ENCODE measurements at places on chromosomes 2 and 18.

DNA sequence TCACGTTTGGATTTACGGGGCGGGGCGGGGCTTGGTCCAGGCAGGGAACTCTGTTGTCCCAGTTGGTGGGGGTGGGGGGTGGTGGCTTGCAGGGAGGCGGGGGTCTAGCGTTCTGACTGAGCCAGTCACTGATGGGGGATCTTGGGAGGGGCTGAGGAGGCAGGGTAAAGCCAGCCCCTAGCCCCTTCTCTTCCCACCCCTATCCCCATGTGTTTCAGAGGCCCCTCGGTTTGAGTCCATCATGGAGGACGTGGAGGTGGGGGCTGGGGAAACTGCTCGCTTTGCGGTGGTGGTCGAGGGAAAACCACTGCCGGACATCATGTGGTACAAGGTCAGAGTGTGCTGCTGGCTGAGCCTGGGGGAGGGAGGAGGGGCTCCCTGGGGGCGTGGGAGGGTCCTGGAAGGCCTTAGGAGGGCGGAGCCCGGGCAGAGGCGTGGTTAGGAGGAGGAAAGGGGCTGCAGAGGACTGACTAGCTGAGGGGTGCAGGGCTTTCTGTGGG is 22.0 kb upstream of the GMPPA start:
- no peak for DNase-seq

DNA sequence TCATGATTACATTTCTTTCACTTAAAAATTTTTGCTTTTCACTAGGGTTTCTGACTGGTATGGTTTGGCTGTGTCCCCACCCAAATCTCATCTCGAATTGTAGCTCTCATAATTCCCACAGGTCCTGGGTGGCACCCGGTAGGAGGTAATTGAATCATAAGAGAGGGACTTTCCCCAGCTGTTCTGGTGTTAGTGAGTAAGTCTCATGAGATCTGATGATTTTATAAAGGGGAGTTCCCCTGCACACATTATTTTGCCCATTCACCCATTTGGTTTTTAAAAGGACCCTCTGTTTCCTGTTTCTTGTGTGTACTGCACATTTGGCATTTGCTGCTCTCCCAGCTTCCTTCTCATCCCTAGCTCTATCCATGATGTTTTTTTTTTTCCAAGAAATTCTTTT is 27.8 kb upstream of the NETO1 start:
- no peak for DNase-seq

GRCh38 chr18:7755753-7756475 is 188.8 kb downstream of the PTPRM start:
- DNase-seq = no peak

DNA sequence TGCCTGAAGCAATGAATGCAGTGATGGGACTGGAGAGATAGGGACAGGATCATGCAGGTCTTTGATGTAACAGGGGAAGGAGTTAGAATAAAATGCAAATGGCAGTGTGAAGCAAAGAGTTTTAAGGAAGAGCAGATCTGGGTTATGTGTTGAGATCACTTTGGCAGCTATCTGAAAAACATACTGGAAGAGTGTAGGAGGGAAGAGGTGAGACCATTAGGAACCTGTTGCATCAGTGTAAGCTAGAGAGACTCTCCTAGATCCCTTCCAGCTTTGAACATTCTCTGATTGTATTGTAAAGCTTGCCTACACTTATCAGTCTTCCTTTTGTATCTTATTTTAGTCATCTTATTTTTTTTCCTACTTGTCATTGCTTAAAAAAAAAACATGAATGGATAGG is 10.5 kb downstream of the ACVR2A start:
- no peak for DNase-seq

DNA sequence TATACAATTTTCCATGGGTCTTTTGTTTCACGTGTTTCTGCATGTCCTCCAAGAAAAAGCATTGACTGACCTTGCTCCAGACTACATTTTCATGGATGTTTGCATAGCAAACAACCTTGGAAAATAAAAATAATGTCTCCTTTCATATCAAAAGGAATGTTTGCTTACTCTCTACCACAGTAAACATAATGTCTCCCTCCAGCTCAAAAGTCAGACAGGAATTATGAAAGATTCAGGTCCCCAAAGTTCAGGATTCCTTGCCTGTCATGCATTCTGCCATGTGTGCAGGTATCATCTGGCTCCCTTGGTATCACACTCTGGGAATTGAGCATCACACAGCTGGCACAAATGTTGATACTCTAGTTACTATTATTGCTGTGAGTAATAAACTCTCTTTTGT is 103.1 kb upstream of the ZC3H15 start:
- no peak for DNase-seq

GRCh38 chr2:105156166-105156565 is 85.4 kb upstream of the GPR45 start:
- no peak for DNase-seq

GRCh38 chr18:24543795-24544498 is 83.5 kb downstream of the HRH4 start:
- DNase-seq = no peak

GRCh38 chr2:21710031-21710430 is 586.3 kb downstream of the TDRD15 start:
- DNase-seq = no peak

DNA sequence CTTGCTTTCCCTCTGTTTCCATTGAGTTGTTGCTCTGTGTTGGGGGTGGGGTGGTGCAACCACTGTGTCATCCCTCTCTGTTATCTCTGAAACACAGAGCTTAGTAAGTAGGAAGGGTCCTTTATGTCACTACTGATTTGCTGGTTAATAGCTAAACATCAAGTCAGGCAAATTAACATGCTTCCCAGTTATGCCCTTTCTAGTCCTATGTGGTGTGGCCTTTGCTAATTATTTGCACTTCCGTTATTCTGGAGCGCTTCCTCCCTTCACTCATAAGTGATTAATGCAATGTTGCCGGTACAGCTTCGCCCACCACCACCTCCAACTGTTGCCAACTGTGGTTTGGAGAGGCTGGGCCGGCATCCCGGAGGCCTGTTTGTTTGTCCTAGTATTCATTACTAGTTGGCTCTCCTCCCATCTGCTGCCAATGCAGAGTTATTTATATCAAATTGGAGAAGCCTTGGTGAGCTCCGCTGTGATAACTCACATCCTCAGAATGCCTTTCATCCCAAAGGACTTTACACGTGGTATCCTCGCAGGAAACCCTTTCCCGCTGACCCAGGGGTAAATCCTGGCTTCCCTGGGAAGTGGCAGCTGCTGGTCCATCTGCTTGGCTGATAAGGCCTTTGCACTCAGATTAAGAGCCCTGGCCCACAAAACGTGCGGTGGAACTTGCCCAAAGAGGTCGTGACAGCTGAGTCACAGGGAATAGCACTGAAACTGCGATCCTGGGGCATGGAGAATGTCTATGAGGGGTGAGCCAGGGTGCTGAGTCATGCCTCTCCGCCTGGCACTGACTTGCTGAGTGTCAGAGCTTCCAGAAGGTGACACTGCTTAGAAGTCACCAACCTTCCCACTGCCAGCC is 72.0 kb upstream of the ZCCHC2 start:
- DNase-seq = no peak

DNA sequence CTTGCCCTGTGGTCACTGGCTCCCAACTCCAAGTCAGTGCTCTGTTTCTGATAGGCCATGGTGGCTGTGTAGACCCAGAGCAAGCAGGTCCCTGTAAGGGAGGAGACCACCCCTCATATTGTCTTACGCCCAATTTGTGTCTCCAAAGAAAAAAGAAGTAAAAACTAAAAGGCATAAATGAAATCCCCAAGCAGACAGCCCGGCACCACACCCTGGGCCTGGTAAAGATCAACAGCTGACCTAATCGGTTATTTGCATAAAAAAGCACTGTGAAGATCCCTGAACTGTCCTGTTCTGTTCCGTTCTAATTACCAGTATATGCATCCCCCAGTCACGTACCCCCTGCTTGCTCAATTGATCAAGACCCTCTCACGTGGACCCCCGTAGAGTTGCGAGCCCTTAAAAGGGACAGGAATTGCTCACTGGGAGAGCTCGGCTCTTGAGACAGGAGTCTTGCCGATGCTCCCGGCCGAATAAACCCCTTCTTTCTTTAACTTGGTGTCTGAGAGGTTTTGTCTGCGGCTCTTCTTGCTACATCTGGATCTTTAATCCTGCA is 364.1 kb upstream of the HS6ST1 start:
- no peak for DNase-seq

- DNase-seq = no peak
These were observed 108.8 kb downstream of the STPG4 start for GRCh38 chr2:47046271-47046670.

GRCh38 chr2:206023183-206023582 is 62.8 kb downstream of the INO80D start:
- no peak for DNase-seq

- no peak for DNase-seq
These were observed 2.2 kb downstream of the EMILIN1 start for GRCh38 chr2:27080603-27080936.

GRCh38 chr2:168278424-168278888 is 31.1 kb upstream of the STK39 start:
- no peak for DNase-seq

DNA sequence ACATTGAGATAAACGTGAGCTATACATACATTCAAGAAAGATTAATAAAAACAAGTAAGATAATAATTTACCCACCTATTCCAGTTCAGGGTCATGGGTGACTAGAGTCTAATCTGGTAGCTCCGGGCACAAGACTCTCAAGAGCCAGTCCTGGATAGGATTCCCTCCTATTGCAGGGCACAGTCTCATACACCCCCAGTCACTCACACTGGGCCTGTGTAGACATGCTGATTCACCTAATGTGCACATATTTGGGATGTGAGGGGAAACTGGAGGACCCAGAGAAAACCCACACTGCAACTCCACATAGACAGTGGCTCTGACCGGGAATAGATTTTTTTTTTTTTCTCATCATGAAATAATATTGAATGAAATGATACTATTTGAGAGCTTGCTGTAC is 81.5 kb upstream of the THUMPD2 start:
- DNase-seq = no peak

GRCh38 chr2:123359636-123360035 is 665.5 kb upstream of the CNTNAP5 start:
- no peak for DNase-seq

DNA sequence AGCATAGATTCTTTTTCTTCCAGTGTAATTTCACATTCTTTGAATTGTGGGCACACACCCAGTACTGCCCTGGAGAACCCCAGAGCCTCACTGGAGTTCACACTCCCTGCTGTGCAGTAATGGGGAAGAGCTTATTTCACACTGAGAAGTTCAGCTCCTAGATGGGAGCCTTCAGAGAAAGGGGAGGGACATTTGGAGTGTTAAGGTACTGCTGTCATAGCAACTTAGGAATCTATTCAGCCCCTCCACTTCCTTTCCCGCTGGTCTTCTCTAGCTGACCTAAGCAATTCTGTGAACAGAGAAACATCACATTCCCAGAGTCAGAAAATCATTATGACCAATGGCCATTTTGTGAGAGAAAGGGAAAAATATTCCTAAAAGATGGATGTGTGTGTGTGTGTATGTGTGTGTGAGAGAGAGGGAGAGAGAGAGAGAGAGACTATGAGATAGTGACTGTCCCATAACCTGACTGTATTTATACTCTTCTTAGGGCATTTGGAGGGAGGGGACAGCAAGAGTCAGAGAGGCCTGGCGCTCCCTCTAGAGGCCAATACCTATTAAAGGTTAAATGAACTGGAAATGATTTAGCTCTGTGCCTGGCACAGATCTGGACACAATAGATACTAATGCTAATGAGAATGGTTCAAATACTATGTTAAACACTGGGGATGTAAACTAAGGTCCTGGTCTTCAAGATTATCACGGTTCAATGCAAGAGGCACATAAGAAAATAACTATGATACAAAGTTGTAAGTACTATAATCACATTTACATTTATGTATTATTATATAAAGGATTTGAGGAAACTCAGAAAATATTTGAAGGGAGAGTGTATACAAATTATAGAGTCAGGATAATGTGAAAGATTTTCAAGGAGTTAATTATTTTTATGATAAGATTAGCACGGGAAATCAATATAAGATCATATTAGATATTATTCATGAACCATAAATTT is 41.5 kb upstream of the RPE start:
- DNase-seq = no peak

DNA sequence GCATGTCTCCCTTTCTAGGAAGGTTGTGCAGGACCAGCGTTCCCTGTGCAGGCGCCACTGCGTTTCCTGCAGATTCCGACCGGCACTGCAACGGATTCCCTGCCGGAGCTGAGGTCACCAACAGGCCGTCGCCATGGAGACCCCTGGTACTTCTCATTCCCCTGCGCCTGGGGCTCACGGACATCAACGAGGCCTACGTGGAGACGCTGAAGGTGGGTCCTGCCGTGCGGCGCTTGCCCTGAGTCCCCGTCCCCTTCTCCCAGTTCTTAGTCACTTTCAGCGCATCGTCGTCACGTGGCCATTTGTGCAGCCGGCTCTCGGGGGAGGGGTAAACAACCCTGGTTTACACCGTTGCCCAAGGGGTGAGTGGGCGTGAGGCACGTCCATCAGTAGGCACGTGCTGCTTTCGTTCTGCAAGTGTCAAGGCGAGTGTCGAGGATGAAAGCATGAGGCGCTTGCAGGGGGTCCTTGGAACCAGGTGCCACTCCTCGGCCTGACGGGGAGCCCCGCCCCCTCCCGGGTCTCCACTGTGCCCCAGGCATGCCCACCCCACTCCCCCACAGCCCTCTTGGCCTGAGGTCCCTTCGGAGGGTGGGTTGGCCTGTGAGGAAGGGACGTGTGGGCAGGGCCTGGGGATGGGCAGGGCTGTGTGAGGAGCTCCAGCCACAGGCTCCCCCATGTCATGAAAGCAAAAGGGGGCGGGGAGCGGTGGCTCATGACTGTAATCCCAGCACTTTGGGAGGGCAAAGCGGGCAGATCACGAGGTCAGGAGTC is 19.8 kb downstream of the DTYMK start:
- DNase-seq = no peak

GRCh38 chr18:48138660-48139430 is 208.4 kb upstream of the SMAD2 start:
- DNase-seq = no peak

DNA sequence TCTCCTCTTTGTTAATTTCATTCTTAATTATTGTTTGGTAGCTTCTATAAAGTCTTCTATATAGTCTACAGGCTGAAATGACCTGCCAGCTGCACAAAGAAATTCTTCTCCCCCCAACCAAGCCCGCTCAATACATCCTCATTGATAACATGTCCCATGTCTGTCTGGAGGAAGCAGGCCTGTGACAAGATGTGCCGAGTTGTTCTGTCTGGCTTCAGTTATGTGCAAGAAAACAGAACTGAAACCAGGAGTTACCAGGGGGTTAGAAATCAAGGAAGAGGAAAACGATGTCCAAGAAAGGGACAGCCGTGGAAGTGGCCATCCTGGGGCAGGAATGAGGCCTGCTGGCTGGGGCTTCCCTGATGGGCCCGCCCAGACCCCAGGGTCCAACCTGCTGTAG is 57.6 kb downstream of the MTCL1 start:
- no peak for DNase-seq

- DNase-seq = no peak
These were observed 30.5 kb downstream of the ANKMY1 start for GRCh38 chr2:240527153-240527750.

DNA sequence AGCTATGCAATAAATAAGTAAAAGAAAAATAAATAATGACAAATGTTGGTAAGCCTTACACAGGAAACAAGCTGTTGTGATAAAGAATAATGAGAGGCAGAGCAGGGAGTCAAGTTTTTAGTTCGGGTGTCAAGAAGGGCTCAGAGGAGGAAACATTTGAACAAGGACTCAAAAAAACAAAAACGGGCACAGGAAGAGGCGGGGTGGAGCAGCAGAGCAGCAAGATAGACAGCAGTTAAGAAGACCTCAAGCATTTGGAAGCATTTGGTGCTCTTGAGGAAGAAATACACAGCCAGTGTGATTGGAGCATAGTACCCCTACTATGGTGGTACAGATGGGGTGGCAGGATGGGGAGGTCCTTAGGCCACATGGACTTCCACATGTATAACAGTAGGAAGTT is 2.8 kb downstream of the TMEM169 start:
- DNase-seq = no peak
